Stimulated activated CD4-positive, alpha-beta T cell treated with anti-CD3 and anti-CD28 coated beads, Interleukin-2, amount 100 ng/mL, for 4 hours (primary cell): ENCODE measurements at places on chromosomes 16 and 17.

- no peak for DNase-seq
Observed at GRCh38 chr16:8663192-8664089, 11.0 kb upstream of the ABAT start.

GRCh38 chr16:58733248-58733670, 857 bp downstream of the GOT2 start:
- DNase-seq, result no peak

DNA sequence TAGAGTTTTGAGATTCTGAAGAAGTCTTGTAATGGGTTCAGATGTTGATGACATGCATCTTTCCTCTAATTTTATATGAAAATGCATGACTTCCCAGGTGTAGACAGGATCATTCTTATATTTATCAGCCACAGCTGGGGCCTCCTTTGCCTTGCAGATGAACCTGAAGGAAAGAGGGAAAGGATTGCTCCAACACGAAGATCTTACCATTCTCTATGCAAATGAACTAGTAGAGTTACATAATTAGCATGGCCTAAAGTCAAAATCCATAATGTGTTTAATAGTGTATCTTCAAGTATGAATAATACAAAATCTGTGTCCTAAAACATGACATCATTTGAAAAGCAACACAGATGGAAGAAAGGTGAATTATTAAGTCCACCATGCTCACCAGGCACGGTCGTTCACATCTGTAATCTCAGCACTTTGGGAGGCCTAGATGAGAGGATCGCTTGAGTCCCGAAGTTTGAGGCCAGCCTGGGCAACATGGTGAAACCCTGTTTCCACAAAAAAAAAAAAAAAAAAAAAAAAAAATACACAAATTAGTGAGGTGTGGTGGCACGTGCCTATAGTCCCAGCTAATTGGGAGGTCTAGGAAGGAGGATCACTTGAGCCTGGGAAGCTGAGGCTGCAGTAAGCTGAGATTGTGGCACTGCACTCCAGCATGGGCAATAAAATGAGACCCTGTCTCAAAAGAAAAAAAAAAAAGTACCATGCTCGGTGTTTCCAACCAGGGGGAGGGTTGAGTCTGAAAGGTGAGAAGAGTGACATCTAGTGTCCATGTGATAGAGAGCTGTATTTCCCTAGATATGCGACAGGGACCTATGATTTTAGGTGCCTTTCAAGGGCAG, 6.3 kb downstream of the VWA3A start:
- peak; percentile 2 for DNase-seq

- DNase-seq, result no peak
Observed at GRCh38 chr16:81994485-81994884, 16.8 kb downstream of the SDR42E1 start.

GRCh38 chr17:58364270-58364942, 12.4 kb upstream of the SUPT4H1 start:
- DNase-seq, result no peak

DNA sequence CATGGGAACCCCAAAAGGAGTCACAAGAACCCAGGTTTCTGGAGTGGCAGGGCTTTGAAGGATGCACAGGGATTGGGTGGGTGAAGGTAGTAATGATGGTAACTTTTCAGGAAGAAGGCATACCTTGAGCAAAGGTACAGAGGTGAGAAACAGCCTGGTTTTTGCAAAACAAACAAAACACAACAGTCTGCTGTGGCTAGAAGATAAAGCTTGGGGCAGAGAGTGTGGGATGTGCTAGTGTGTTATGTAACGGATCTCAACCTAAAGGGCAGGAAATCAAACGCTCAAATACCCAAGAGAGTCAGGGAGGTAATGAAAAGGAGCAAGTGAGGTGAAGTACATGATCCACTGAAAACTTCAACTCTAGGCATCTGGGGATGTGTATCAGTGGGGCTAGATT, 4.6 kb downstream of the PTGES3L start:
- DNase-seq, result no peak

- DNase-seq, result no peak
Observed at GRCh38 chr17:37148156-37148555, 199.4 kb downstream of the AATF start.

GRCh38 chr17:80992948-80993624, 1.4 kb downstream of the CHMP6 start:
- DNase-seq, result no peak
